ENCODE measurements at places on chromosomes 7 and 10. TPM values are rescaled to one million over a fixed set of nuclear protein-coding genes. Genes with fewer than 3 reads are reported as not detected.

DNA sequence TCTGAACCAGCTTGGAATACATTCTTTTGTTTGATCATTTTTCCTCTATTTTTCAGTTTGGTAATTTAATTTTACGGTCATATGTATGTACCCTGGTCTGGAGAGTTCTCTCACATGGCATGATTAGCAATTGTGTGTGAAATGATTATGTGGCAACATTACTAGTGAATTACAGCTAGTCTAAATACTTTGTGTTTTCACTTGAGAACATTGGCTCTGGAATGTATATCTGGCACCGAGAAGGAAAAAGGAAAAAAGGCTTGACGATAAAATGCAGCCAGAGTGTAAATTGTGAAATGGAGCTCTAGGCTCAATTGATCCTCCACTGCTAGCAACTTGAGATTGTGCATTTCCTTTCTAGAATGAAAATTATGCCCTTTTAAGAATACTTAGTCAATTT lies 397.2 kb downstream of the EXOC4 start:
- no peak for DNase-seq

Gene BHLHA15
- 1.3 TPM for total RNA-seq

DNA sequence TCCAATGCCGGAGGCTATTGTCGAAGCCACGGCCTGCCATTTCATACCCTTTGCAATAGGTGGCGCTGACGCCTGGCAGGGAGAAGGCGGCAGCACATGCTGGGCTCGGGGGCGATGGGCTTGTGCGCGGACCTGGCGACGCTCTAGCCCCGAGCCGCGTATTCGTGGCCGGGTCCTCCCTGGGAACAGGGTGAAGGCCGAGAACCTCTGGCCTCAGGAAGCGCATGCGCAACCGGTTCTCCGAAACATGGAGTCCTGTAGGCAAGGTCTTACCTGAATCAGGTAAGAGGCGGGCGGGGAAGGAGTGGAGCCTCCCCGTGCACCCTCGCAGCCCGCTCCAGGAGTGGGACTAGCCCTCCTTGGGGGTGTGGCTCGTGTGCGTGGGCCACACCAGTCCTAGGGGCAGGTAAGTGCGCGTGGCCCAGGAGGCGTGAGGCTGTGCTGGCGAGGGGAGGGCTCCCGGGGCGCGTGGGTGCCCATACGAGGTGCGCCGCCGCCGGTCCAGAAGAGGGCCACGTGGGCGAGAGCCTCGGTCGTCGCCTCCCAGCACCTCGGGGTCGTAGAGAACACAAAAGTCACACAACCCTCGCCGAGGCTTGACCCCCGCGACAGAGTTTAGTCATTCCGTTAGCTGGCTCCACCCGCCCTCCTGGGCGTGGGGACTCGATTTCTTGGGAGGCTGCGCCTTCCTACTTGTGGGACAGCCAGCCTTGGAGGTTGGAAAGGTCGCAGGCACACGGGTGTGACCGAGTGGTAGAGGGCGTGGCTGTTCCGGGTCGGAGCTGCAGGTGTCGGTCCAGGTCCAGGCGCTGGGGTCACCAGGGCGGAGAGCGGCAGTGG lies 5.6 kb upstream of the MEST start:
- peak; percentile 88 for DNase-seq

- DNase-seq, result no peak
These were observed 36.0 kb downstream of the EZH2 start for GRCh38 chr7:148847815-148848734.

DNA sequence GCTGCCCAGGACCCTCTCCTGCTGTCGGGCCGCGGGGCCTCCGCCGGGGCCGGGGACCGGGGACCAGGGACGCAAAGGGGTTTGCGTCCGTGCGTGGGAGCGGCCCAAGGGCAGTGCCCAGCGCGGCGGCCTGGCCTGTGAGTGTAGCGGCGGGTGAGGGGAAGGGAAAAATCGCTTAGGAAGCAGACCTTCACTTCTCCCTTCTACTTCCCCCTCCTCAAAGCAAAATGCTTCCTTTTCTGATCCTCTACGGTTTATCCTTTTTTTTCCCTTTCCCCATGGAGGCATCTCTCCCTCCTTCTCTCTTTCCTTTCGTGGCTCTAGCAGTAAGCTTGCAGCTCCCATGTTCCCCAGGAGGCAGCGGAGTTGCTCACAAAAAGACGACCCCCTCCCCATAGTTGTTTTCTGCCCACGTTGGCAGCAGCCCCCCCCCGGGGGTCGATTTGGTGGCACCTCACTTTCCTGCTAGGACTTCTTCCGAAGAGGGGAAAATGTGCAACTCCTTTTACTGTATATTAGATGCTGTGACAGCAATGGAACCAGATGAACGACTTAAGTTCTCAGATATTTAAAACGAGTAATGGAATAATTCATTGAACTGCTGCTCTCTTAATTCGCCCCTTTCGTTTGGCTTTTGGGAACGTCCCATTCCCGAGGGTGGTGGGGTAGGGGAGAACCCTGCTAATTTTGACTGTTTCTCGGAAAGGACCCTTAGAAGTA lies 724 bp downstream of the CAPZA2 start:
- DNase-seq, result peak; percentile 55

GRCh38 chr7:66815951-66816350 lies 75.4 kb downstream of the RABGEF1 start:
- DNase-seq, result no peak

DNA sequence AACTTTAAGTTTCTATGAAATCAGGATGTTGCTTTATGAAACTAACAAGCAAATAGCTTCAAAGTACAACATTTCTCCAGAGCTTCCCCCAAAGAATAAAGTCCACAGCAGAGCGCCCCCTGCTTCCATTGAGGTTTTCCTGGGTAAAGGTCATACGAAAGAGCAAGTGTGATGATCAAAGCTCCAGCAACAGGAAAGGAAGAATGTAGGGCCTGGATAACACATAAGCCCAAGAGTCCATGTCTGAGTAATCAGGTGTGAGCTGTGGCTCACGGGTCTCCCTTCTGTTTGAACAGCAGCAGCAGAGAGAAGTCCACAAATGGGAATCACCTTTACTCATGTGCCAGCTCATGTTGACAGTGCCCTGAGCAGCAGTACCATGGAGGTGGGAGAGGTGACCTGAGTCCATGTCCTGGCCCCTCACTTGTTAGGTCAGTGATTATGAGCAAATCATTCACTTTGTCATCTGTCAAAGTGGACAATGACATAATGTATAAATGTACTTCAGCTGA lies 50.5 kb downstream of the MRPL32 start:
- DNase-seq, result no peak

GRCh38 chr7:50293509-50294179 lies 10.9 kb upstream of the IKZF1 start:
- no peak for DNase-seq

Gene PRKCQ
- 2.2 TPM for total RNA-seq
